ENCODE measurements at places on chromosomes 5 and 9. TPM values are rescaled to one million over a fixed set of nuclear protein-coding genes. Genes with fewer than 3 reads are reported as not detected.

DNA sequence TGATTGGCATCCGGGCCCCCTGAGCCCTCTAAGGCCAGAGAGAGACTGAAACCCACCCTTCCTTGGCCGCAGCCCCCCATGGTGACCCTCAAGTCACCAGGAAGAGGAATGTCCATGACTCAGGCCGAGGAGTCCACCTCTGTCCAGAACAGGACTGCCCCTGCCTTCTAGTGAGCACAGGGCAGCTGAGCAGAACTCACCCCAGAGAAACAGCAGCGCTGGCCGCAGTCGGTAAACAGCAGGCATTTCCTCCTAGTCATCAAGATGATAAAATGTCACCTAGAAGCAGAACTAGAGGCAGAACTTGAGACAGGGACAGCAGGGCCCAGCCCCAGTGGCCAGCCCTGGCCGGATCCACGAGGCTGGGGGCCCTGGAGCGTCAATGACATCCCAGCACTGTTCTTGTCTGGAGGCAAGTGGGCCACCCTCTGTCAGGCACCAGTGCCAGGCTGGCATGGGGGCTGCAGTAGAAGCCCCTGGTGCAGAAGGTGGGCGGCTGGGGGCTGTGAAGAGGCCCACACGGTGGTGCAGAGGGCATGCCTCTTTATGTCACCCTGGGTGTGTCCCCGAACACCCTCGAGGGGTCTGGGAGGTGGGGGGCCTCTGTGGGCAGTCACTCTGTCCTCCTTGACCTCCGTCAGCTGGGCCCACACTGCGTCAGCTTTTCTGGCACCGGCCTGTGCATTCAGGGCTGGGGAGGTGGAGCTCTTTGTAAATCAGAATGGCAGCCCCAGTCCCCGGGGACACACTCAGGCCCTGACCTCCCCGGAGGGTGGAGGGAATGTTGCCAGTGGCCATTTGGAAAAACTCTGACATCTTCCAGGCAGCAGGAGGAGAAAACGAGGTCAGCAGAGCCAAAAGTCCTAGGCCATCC is 83.0 kb downstream of the NTNG2 start:
- no peak overlapping the region for H3K4me3 ChIP-seq
- H3K36me3 ChIP-seq = no peaks in the 10 kb centered on the region
- H3K27me3 ChIP-seq = peaks cover 33% of the 10 kb centered on the region
- DNase-seq = no peak
- no peak overlapping the region for H3K27ac ChIP-seq
- peaks cover 8% of the 10 kb centered on the region for H3K4me1 ChIP-seq

- no peak within 1 kb of the TSS for H3K27ac ChIP-seq
- no peaks in the 10 kb centered on the region for H3K36me3 ChIP-seq
- peaks cover 10% of the 10 kb centered on the region for H3K4me1 ChIP-seq
- peaks cover 57% of the 10 kb centered on the region for H3K27me3 ChIP-seq
These were observed at the start of gene DAPK1 for GRCh38 chr9:87497604-87498045. DAPK1 (plus strand) TSS chr9:87497867; CDS start chr9:87499078, 1,211 bp downstream.

DNA sequence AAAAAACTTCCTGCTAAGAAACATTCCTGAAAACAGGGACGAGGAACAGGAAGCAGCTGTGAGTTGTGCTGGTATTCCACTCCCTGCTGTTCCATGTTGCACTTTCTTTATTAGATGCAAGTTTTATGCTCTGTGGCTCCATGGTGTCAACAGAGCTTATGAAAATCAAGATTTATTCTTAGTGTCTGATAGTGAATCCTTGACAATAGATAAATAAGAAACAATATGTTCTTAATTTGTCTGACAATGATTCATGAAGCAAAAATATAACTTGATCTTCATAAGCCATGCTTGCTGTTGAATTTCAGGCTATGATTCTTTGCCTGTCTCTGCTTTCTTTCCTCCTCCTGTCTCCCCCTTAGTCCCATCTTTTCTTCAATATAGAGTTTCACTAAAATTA is 119.6 kb downstream of the DROSHA start:
- DNase-seq = no peak
- no peak overlapping the region for H3K4me3 ChIP-seq
- H3K4me1 ChIP-seq = peaks cover 7% of the 10 kb centered on the region
- H3K27ac ChIP-seq = no peak overlapping the region

DNA sequence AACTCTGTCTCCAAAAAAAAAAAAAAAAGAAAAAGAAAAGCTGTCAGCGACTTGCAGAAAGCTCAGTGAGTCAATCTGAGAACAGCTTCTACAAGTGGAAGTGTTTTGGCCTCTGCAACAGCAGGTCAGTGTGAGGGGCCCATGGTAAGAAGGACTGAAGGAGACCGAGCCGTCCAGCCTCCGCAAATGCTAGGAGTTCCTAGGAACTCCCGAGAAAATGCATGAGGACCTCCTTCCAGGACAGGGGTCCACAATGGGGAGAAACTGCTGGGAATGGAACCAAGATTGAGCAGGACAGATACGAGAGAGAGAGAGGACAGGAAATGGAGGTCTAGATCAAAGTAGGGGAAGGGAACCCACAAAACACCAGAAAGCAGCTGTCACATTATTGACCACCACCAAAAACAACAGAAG is 180.5 kb downstream of the CRB2 start:
- peaks cover 7% of the 10 kb centered on the region for H3K4me1 ChIP-seq
- peaks cover 3% of the 10 kb centered on the region for H3K36me3 ChIP-seq
- no peak overlapping the region for H3K27ac ChIP-seq
- no peak for DNase-seq

- no peaks in the 10 kb centered on the region for H3K36me3 ChIP-seq
- H3K4me1 ChIP-seq = peaks cover 16% of the 10 kb centered on the region
- H3K27ac ChIP-seq = peak overlapping the region; percentile 81
- H3K4me3 ChIP-seq = peak overlapping the region; percentile 45
- peak; percentile 86 for DNase-seq
These were observed 35.5 kb upstream of the B4GALT1 start for GRCh38 chr9:33202552-33203201.

DNA sequence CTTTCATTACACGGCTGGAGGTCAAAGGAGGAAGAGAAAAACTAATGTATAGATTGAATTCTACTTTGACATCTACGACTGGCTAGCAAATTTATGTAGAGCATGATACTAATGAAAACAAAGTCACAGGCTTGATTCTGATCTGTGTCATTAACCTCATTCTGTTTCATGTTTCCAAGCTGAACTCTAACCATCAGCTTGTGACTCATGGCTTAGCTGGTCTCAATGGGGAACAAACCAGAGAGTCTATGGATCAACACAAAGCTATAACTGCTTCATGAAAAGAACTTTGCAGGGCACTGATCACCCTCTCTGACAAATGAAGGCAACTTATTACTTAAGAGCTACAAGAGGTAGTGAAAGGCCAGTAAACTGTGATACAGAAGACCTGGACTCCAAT is 23.6 kb upstream of the PDE4D start:
- H3K4me1 ChIP-seq = no peaks in the 10 kb centered on the region
- DNase-seq = no peak
- no peak overlapping the region for H3K4me3 ChIP-seq
- H3K27me3 ChIP-seq = no peaks in the 10 kb centered on the region

DNA sequence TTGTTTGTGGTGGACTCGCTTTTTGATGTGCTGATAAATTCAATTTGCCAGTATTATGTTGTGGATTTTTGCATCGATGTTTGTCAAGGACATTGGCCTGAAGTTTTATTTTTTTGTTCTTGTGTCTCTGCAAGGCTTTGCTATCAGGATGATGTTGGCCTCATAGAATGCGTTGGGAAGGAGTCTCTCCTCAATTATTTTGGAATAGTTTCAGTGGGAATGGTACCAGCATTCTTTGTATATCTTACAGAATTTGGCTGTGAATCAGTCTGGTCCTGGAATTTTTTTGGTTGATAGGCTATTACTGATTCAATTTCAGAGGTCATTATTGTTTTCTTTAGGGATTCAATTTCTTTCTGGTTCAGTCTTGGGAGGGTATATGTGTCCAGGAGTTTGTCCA is 141.4 kb upstream of the RGS7BP start:
- H3K36me3 ChIP-seq = no peaks in the 10 kb centered on the region
- no peaks in the 10 kb centered on the region for H3K4me1 ChIP-seq
- H3K27ac ChIP-seq = no peak overlapping the region
- no peak for DNase-seq

DNA sequence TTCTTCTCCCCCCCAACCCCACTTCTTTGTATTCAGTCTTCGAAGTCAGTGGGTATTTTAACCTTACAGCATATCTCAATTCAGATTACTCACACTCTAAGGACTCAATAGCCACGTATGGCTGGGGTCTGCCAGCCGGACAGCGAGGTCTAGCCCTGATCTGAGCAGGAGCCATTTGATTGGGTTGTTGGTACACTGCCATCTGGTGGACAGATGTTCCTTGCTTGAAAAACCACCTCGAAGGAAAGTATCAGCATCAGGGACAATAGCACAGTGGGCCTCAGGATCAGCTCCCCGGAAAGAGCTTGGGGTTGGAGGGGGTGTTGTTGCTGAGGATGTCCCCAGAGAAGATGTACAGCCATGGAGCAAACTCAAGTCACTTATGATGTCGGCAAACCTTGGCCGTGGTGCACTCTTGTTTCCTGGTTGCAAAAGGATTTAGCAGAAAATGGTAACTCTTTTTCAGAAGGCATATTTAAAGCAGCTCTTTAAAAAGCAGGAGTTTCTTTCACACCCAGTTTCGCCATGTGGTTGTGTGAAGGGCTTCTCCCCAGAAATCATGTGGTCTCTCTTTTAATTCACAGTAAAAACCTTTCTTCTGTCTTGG is 31.7 kb upstream of the KCNMB1 start:
- H3K36me3 ChIP-seq = no peaks in the 10 kb centered on the region
- H3K27me3 ChIP-seq = peaks cover 26% of the 10 kb centered on the region
- no peak overlapping the region for H3K27ac ChIP-seq
- no peak overlapping the region for H3K4me3 ChIP-seq

DNA sequence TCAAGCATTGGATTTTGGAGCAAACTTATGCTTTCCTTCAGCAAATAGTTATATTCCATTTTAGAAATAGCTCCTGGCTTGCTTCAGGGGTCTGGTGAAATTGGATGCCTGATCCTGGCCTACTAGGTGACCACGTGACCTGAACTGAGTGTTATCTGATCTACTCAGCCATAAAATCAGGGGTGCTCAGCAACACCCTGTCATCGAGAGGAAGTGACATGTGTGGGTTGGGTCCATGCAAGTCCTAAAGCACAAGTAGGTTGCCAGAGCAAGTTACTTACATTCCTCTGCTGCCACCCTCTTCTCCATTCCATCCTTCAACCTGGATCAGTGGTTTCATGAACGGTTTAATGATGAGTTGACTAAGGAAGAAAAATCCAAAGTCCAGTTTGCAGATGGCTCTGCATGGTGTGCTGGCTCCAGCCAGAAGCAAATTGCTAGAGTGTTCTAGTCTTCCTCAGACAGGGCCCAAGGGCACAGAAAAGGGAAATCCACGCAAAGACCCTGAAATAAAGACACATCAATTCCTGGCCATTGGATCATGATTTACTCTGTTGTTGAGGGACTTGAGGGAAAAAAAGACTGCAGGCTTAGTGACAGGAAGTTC is 2.8 kb upstream of the FAM193B start:
- no peak overlapping the region for H3K4me3 ChIP-seq
- H3K27me3 ChIP-seq = no peaks in the 10 kb centered on the region
- peaks cover 6% of the 10 kb centered on the region for H3K36me3 ChIP-seq
- H3K4me1 ChIP-seq = peaks cover 27% of the 10 kb centered on the region
- no peak overlapping the region for H3K27ac ChIP-seq

Gene RABL6
- 116 TPM for total RNA-seq
